Stimulated activated CD4-positive, alpha-beta T cell treated with anti-CD3 and anti-CD28 coated beads, TNF-alpha, amount 100 ng/mL, for 24 hours (primary cell): ENCODE measurements at places on chromosomes 13 and 19.

GRCh38 chr19:57708641-57709361, at the start of gene ZNF154:
ZNF154 (minus strand) TSS chr19:57709204; CDS start chr19:57708971, 233 bp downstream.
- DNase-seq: peak; percentile 7

GRCh38 chr19:7883105-7883504, 5.2 kb upstream of the LRRC8E start:
- DNase-seq: no peak

DNA sequence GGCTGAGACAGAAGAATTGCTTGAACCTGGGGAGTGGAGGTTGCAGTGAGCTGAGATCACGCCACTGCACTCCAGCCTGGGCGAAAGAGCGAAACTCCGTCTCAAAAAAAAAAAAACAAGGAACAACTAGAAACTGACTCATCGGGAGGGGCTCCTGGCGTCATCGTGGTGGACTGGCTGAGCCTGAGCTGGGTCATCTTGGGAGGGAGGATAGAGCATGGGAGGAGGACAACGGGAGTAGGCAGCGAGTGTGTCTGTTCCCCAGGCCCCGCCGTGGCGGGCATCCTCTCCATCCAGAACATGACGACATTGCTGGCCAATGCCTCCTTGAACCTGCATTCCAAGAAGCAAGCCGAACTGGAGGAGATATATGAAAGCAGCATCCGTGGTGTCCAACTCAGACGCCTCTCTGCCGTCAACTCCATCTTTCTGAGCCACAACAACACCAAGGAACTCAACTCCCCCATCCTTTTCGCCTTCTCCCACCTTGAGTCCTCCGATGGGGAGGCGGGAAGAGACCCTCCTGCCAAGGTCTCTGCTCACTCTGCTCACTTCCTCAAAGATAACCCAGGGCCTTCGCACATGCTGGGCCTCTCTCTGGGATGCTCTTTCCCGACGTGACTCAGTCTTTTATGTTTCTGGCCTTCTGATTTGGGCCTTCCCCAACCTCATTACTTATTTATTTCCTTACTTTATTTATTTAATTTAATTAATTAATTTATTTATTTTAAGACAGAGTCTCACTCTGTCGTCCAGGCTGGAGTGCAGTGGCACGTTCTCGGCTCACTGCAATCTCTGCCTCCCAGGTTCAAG, 16.6 kb downstream of the DDX39A start:
- no peak for DNase-seq

DNA sequence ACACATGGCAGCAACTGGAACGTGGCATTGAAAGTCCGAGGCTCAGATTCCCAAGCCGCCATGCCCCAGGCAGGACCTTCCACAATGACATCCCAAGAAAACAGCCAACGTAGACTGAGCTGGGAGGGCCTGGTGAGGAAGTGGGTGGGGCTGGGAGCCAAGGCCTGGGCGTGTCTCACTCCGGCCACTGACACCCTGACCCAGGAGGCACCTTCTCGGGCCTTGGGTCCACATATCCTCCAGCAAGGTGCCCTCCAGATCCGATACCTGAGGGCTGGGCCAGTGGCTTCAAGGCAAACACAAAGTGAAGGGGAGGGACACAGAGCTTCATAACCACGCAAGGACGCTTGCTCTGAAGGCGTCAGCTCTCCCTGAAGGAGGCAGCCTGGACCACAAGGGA, 43.0 kb downstream of the RAB20 start:
- DNase-seq: no peak

GRCh38 chr13:40170091-40170490, 496.4 kb downstream of the FOXO1 start:
- no peak for DNase-seq

DNA sequence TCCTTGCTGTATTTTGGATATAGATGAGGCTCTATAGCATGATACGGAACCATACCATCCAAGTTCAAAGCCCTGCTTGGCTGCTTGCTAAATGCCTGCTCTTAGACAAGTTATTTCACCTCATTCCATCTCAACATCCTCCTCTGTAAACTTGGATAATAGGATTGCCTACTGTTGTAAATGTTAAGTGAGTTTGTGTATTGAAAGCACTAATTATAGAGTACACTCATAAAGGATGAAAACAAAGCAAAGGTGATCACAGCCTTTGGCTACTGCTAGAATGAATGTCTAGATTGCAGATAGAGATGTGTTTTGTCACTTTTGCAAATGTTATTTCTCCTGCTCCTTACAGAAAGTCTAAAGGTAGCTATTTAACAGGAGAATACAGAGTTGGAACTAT, 34.3 kb upstream of the STARD13 start:
- DNase-seq: no peak
